ENCODE measurements at places on chromosomes 2 and 18.

DNA sequence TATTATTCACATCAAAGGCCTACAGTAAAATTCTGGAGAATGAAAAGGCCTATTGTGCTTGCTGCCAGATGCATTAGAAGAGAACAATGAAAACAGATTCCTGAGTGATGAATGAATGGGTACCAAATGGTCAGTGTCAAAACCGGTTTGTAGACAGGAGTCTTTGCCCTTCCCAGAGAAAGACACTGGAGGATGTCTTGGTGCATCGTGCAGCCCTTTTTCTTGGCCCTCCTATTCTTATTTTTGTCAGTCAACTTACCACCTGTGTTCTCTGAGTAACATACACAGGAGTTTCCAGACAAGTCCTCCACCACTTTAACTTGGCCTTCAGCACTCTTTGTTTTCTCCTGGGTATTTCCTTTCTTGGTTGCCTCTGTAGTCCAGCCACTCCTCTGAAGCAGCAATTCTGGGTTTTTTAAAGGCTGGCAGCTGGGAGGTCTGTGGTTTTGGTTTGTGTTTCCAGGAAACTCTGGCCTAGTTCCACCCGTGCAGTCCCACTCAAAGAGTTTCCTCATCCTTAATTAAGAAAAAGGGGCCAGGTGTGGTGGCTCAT lies 29.4 kb downstream of the PSTPIP2 start:
- no peak for DNase-seq

DNA sequence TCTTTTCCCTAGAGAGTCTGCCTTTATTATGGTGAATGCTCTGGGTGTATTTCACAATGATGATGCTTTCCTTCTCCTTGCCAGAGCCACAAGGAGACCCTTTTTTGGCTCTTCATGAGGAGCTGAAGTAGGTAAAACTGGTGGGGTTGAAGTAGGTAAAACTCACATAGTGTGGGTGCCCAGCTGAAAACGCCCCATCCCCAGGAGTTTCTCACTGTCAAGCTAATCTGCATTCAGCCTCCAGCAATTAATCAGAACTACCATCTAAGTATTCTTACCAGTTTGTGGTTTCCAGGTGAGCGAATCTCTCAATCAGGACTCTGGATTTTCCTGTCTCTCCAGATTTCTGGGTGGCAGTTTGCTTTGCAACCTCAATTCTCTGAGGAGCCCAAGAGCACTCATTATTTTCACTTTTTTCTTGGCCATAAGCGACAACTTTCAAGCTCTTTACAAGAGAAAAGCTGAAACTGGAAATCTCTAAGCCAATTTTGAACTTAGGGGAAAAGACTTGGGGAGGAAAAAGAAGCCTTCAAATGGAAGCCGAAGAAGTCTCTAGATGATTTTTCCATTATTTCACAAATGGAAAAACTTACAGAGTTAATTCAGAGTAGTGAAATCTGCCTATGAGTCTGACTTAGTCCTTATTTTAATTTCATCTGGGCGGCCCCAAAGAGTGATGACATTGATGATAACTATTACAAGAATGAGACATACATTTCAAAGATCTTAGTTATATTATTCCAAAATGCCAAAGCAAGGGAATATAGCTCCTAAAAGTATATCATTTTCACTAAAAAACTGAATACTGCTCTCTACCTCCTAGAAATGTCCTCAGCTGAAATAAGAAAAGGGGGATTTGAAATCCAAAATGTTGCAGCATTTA lies 121.4 kb upstream of the MAP3K20 start:
- DNase-seq: no peak

GRCh38 chr2:29620890-29621289 lies 300.5 kb downstream of the ALK start:
- DNase-seq: no peak

DNA sequence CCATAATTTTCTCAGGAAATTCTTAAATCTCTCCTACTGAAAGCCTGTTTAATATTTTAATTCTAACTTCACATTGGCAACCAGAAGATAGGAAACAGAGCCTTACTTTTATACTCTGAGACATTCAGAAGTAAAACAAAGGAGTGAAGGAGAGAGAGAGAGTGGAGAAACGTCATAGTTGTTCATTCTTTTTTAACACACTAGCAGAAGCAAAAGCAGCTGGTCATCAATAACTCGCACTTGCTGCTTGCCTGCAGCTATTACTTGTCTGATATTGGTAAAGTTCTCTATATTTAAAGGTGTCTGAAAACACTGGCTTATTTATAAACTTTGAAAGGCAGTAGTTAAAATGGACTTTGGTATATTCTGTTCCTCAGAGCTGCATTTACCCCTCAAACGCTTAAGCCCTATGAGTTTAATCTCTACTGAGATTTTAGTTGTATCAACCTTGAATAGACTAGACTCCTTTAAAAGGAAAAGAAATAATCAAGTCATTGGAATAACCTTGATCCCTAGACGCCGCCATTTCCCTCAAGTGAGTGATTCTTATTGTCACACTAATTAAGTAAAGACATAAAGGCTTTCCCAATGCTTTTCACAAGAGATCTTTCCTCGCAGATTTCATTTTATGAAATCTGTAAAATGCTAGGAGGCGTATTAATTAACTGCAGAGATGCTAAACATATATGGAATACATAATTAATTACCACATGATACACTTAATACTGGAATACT lies 182.0 kb downstream of the PID1 start:
- DNase-seq: no peak

DNA sequence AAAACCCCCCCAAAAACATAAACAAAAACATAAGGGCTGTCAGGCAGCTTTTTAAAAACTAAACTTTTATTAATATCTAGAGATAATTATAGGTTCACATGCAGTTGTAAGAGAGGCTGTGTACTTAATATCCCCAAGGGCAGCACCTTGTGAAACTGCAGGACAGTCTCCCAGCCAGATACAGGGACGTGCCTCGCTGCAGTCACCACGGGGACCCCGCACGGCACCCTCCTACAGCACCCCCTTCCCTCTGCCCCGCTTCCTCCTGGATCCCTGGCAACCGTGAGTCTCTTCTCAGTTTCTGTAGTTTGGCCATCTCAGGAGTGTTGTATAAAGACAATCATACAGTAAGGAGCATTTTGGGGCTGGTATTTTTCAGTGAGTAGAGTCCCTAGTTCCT lies 6.8 kb upstream of the COLEC11 start:
- no peak for DNase-seq

GRCh38 chr2:118264232-118264990 lies 176.1 kb downstream of the INSIG2 start:
- DNase-seq: no peak

DNA sequence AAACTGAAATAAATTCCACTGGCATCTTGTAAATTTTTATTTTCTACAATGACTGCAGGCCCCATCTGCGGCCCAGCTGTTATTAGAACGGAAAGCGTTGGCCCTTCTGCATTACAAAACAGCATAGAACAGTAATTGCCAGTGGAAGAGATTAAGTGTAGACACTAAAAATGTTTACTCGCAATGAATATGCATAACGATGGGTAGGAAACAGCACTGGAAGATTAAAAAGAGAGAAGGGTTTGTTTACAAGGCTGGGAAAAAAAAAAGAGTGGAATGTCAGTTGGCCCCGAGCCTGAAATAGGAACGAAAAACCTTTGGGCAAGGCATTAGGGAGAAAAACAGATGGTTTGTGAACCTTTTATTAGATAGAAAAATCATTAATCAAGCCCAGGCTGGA lies 275.9 kb upstream of the TCF4 start:
- DNase-seq: no peak

DNA sequence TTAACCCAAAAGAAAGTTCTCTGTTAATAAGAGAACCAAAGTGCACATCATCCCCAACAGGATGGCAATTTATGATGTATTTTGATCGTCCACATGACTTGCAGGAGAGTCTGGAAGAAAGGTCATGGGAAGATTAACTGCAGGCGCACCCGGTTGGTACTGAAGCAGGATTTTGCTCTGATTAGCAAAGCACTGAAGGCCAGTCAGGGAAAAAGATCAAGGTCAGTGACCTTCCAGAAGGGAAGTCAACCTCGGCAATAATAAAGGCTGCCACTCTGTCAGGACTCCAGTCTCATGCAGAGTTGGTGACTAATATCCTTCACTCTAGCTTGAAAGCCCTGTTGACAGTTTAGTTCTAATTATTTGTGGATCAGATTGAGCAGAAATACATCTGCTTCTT lies 432.7 kb upstream of the RAB12 start:
- no peak for DNase-seq

DNA sequence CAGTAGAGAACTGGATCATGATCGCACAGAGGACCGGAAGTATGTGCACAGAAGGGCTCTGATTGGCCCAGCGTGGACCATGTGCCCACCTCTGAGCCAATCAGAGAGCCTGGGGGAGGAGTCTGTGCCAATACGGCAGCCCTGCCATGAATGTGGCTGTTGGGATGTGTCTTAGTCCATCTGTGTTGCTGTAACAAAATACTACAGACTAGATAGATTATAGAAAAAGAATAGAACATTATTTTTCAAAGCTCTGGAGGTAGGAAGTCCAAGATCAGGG lies 132.0 kb downstream of the NDUFA10 start:
- DNase-seq: no peak

DNA sequence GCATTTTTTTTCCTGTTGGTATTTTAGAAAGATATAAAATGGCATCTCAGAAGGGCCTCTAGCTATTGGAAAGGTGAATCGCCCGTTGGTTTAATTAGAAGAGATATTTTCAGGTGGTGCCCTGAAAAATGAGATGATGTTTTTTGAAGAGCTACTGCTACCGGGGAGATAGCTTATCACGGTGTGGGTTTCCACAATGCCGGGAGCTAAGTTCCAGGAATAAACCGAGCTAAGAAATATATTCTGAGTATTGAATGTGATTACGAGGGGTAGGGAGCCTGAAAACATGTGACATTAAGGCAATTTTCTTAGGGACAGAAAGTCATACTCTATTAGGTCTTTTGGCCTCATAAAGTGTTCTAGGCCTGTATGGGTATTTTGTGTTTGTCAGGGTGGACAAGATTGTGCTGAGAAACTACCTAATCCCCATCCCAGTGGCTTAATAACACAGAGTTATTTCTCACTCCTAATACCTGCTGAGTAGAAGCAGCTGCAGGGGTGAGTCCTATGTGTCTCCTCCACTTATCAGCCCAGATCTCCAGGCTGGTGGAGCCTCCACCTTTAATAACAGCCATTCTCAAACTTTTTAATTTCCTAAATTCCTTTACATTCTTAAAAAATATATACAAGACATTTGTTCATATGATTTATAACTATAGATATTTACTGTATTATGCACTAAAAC lies 150.2 kb downstream of the LRRTM1 start:
- DNase-seq: no peak

GRCh38 chr2:168573128-168573903 lies 117.2 kb downstream of the CERS6 start:
- DNase-seq: no peak

GRCh38 chr2:161814008-161814660 lies 189.9 kb downstream of the SLC4A10 start:
- no peak for DNase-seq

DNA sequence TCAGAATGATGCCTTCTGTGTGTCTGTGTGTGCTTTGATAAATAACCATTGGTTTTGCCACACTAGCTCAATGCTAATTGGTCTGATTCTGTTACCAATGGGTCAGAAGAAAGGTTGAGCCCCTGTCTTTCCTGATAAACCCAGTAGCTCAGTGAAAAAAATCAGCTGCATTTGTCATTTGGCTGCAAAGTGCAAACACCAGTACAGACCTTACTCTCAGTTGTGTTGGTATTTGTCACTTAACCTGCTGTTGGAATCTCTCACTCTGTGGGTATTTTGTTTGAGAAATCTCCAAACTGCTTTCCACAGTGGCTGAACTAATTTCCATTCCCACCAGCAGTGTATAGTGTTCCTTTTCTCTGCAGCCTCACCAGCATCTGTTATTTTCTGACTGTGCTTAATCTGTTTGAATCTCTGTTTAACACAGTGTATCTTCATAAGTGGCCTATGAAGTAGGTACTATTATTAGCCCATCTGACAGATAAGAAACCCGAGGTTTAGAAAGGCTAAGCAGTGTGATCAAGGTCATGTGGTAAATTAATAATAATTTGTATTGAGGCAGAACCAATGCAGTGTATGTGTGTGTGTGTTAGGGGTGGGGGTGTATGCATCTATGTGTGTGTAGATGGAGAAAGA lies 26.7 kb downstream of the LIMS1 start:
- DNase-seq: no peak

- DNase-seq: no peak
Observed at GRCh38 chr18:22985250-22985649, 52.1 kb downstream of the RBBP8 start.

- no peak for DNase-seq
Observed at GRCh38 chr2:231260442-231261208, 62.2 kb downstream of the ARMC9 start.

GRCh38 chr18:75264926-75265597 lies 54.5 kb downstream of the TSHZ1 start:
- DNase-seq: no peak
